ENCODE measurements at places on chromosomes 11 and 22.

GRCh38 chr22:31044262-31044861 is 36.8 kb upstream of the SMTN start:
- no peak for DNase-seq

GRCh38 chr11:130188585-130189347 is 29.2 kb downstream of the ST14 start:
- DNase-seq = no peak

GRCh38 chr11:106233191-106233590 is 155.7 kb downstream of the AASDHPPT start:
- DNase-seq = no peak

DNA sequence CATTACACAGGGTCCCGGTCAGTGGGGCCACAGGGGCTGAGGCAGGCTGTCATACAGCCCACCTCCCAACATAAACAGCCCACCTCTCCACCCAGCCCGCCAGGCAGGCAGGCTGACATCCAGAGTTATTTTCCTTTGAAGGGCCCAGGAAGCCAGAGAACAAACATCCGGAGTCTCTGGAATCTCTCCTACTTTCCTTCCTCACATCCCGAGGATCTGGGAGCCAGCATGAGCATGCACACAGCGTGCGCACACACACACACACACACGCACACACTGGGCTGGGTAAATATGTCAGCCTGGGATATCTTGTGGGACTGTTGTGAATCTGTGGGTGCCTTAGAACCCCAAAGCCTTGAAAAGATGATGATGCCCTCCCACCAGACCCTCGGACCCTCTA is 55.4 kb downstream of the PDE2A start:
- DNase-seq = no peak

DNA sequence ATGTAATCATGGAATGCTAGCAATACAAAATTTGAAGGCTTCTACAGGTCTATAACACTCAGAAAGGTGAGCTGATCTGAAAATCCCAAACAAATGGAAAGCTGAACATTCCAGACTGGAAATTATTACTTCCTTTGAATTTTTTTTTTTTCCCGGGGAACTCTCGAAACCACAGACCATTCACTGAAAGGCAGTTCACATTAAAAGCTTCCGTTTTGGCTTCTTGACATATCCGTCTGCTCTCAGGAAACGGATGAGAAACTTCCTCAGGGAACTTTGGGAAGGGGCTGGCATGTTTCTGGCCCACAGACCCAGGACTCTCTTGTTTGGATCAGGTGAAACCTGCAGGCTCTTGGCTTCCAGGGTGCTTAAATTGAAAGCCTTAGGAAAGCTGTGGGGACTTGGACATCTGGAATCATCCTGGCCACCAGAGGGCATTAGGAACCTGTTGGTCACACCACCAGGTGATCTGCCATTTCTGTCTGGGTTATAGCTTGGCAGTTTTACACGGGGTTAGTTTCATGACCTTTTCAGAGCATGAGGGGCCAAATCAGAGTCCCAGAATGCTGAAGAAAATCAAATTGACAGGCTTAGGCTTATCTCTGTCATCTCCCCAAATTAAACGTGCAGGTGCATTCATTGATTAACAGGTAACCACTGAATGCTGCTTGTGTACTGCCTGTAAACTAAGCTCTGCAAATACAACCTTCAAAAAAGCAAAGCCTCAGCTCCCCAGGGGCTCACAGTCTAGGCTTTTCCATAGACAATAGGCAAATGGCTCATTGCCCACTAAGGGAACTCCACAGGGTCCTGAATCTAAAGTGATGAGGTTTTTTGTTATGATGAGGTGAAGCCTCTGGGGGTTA is 22.7 kb upstream of the GRAMD1B start:
- DNase-seq = peak; percentile 71

DNA sequence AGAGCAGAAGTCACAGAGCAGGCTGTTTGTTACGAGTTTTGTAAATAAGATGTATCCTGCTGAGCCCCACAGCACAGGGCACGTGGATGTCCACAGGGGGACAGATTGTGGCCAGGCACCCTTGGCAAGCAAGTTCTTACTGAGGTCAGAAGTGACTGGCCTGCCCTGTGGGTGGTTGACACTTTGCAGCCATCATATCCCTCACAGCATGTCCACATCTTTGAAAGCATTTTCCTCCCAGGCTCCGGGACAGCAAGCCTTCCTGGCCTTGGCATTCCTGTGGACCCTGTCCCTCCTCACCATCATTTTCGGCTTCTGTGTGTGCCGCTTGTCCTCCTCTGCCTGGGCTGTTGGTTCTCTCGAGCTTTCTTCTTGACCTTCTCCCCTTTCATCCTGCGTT is 189.5 kb downstream of the TBC1D22A start:
- DNase-seq = no peak

DNA sequence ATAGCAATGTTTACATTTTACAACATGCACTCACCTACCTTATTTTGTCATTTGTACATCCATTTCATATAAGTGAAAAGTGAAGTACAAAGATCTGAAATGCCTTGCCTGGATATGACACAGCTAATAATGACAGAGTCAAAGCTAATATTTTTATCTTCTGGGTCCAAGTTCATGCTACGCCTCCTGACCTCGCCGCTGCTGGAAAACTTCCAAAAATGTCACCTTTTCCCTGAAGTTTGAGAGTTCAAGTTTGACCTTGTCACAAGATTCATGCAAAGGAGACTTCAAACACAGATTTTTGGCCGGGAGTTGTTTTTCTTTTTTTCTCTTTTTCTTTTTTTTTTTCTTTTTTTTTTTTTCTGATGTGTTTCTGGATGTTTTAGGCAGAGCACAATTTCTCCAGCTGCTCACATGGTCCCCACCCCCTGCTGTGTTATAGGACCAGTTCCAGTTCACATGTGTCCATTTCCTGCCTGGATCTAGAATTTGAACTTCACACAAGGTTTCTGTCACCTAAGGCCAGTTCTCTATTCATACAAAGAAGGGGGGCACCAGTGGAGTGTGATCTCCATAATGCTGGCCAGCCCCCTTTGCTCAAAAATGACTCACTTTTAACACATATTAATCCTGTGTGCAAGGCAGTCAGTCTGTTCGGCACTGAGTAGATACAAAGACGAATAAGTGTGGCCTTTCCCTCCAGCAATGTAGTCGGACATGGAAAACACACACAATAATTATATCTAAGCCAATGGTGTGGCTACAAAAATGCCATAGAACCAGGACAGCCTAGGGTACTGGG is 546.8 kb downstream of the BUD13 start:
- DNase-seq = no peak

- DNase-seq = no peak
Observed at GRCh38 chr11:132780046-132780445, 752.3 kb downstream of the OPCML start.

- no peak for DNase-seq
Observed at GRCh38 chr11:65308281-65308891, 6.3 kb upstream of the CDC42EP2 start.

- DNase-seq = no peak
Observed at GRCh38 chr11:64357446-64357845, 1.5 kb upstream of the RPS6KA4 start.

DNA sequence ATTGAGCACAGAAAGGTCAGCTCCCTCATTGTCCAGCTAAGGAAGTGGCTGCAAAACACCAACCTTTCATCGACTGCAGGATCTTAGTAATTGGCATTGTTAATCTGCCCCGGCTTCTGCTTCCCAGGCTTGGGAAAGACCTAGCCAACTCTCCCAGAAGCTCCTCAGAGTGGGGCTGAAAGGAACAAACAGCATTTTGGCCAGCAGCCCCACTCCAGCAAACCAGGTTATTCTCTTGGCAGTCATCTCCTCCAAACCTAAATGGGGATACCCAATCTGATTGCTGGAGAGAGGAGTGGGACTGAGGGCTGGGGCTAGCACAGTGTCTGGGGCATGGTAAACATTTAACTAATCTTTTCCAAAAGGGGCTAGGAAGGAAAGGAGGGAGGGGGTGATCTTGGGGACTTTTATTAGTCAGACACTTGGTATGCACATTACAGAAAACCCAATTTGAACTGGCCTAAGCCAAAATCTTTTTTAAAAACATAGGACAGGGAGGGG is 294.4 kb downstream of the MN1 start:
- no peak for DNase-seq

- DNase-seq = peak; percentile 50
Observed at GRCh38 chr22:45336971-45337431, 27.3 kb downstream of the FAM118A start.

DNA sequence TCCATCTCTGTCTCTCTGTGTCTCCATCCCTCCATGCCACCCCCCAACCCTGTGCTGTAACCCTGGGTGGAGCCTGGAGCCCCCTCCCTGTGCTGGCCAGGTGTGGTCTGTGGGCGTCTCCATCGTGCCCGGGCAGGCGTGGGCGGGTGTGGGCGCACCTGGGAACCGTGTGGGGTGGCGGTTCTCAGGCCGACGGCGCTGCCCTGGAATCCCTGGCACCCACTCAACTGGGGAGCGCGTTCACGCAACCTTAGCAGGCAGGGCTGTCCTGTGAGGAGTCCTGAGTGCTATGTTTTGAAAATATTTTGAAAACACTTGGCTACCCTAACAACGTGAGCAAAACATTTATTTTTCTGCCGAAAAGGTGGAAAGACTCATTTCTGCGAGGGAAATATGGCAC is 4.7 kb downstream of the TNNT3 start:
- no peak for DNase-seq

- DNase-seq = no peak
Observed at GRCh38 chr11:95655536-95655935, 134.0 kb downstream of the FAM76B start.

- DNase-seq = no peak
Observed at GRCh38 chr22:44574640-44575380, 76.8 kb upstream of the RTL6 start.

GRCh38 chr22:24878969-24879368 is 67.5 kb downstream of the LHFPL7 start:
- no peak for DNase-seq

DNA sequence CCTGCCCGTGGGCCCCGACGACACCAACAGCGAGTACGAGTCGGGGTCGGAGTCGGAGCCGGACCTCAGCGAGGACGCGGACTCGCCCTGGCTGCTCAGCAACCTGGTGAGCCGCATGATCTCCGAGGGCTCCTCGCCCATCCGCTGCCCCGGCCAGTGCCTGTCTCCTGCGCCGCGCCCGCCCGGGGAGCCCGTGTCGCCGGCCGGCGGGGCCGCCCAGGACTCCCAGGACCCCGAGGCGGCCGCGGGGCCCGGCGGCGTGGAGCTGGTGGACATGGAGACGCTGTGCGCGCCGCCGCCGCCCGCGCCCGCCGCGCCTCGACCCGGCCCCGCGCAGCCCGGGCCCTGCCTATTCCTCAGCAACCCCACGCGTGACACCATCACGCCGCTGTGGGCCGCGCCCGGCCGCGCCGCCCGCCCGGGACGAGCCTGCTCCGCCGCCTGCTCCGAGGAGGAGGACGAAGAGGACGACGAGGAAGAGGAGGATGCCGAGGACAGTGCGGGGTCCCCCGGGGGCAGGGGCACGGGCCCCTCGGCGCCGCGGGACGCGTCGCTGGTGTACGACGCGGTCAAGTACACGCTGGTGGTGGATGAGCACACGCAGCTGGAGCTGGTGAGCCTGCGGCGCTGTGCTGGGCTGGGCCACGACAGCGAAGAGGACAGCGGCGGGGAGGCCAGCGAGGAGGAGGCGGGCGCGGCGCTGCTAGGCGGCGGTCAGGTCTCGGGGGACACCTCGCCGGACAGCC is 3.8 kb downstream of the MAPK8IP2 start:
- no peak for DNase-seq

- no peak for DNase-seq
Observed at GRCh38 chr11:71255800-71256479, 3.6 kb upstream of the SHANK2 start.

DNA sequence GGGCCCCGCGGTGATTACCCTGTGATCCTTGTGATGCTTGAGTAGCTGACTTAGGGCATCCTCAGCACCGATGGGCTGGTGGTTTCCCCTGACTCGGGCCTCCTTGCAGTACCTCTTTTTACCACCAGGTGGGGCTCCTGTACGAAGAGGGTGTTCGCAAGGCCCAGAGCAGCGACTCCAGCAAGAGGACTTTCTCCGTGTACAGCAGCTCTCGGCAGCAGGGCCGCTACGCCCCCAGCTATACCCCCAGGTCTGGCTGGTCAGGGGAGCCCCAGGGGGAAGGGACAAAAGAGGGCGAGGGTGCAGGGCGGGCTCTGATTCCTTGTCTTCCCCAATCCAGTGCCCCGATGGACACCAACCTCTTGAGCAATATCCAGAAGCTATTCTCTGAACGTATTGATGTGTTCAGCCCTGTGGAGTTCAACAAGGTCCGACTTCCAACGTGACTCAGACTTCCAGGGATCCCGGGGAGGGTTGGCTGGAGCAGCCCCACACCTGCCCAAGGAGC is 1.3 kb upstream of the TM7SF2 start:
- DNase-seq = peak; percentile 78

GRCh38 chr11:94455861-94456260 is 37.8 kb downstream of the MRE11 start:
- DNase-seq = no peak

DNA sequence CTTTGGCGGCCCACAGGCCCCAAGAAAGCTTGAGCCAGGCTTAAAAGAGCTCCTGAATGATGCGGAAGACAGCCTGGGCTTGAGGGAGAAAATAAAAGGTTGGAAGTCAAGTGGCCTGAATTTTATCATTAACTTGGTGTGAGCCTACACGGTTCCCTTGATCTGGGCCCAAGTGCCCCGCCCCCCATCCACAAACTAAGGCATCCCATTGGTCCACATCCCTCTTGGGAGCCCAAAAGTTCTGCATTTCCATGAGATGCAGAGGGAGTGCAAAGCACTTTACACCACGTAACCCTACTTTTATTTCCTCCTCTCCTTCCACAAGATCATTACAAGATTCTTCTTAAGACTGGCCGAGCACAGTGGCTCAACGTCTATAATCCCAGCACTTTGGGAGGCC is 22.2 kb downstream of the LARGE1 start:
- no peak for DNase-seq

DNA sequence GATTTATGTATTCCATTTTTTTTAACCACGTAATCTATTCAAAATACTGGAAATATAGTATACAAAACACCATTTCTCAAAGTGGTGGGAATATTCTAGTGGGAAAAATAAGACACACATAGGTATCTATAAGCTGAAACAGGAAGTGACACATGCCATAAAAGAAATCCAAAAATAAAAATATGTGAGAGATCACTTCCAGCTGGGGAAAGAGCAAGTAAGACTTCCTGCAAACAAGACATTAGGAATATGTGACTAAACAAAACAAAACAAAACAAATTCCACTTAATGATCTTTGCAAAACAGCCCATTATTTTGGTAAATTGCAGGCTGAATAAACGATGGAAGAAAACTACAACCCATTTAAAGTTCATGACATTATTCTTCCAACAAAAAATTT is 107.3 kb upstream of the CEP126 start:
- DNase-seq = no peak

GRCh38 chr11:3866206-3866605 is 10.7 kb downstream of the STIM1 start:
- no peak for DNase-seq

DNA sequence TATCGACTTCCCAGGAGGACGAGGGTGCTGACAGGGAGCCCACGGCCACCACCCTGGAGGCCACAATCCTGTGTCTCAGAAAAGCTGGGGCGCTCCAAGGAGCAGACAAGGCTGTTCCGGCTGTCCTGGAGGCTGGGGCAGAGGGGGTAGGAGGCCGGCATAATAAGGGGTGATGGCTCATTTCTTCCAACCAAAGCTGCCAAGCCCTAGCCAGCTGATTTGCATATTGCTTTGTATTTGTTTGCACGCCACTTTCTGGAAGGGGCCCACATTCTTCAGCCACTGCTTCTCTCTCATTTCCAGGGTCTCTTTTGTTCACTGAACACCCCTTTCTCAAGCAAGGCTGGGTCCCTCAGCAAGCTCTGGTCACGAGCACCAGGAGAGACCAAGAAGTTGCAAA is 4.7 kb downstream of the PDE2A start:
- no peak for DNase-seq

Data from astrocyte of the spinal cord (primary cell).